CD4-positive, alpha-beta T cell (primary cell): ENCODE measurements at places on chromosomes 7 and 10.
A peak's percentile ranks its signal among the peaks of the same experiment; 100 is the strongest.

DNA sequence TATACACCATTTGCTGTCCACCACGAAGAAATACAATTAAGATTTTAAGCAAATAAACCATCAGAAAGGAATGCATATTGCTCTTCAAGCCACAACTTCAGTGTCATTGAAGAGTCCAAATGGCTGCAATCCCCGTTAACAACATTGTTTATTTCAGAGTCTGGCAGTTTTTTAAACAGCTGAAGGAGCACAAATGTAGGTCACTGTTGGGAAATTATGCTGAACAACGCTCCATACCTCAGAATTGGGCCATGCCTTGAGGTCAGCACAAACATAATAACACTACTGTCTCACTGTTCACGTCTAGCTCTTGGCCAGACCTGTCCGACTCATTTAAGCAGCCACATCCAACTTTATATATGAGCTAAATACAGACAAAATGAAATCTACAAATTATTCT is 453.9 kb upstream of the GHITM start:
- no peak overlapping the region for H3K27ac ChIP-seq
- no peaks in the 10 kb centered on the region for H3K27me3 ChIP-seq
- H3K36me3 ChIP-seq: no peaks in the 10 kb centered on the region
- DNase-seq: no peak
- H3K4me3 ChIP-seq: no peak overlapping the region
- H3K4me1 ChIP-seq: no peaks in the 10 kb centered on the region

GRCh38 chr10:24822590-24822989 is 98.9 kb upstream of the ARHGAP21 start:
- H3K4me1 ChIP-seq: peaks cover 4% of the 10 kb centered on the region
- H3K27me3 ChIP-seq: no peaks in the 10 kb centered on the region
- no peak for DNase-seq
- H3K4me3 ChIP-seq: no peak overlapping the region
- H3K27ac ChIP-seq: no peak overlapping the region

DNA sequence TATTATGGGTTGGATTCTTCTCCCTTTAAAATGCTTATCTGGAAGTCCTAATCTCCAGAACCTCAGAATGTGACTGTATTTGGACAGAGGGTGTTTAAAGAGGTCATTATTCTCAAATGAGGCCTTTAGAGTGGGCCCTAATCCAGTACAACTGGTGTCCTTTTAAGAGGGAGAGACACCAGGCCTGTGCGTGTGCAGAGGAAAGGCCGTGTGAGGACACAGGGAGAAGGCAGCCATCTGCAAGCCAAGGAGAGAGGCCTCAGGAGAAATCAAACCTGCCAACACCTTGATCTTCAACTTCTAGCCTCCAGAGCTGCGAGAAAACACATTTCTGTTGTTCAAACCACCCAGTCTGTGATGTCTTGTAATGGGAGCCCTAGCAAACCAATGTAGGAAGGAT is 235.4 kb upstream of the MYO3A start:
- no peak overlapping the region for H3K4me3 ChIP-seq
- H3K27ac ChIP-seq: no peak overlapping the region
- no peaks in the 10 kb centered on the region for H3K4me1 ChIP-seq
- H3K27me3 ChIP-seq: no peaks in the 10 kb centered on the region
- H3K36me3 ChIP-seq: no peaks in the 10 kb centered on the region
- DNase-seq: no peak

- DNase-seq: no peak
- H3K4me1 ChIP-seq: peaks cover 21% of the 10 kb centered on the region
- H3K4me3 ChIP-seq: no peak overlapping the region
- peaks cover 59% of the 10 kb centered on the region for H3K27me3 ChIP-seq
Observed at GRCh38 chr10:71216363-71216695, 4.0 kb downstream of the UNC5B start.

- no peaks in the 10 kb centered on the region for H3K27me3 ChIP-seq
- H3K36me3 ChIP-seq: peaks cover 43% of the 10 kb centered on the region
- H3K4me3 ChIP-seq: peak overlapping the region; percentile 64
- peak overlapping the region; percentile 85 for H3K27ac ChIP-seq
- peaks cover 60% of the 10 kb centered on the region for H3K4me1 ChIP-seq
Observed at GRCh38 chr7:131104596-131105293, 222.9 kb upstream of the MKLN1 start.

GRCh38 chr7:158138329-158138597 is 449.4 kb downstream of the PTPRN2 start:
- no peak for DNase-seq
- no peaks in the 10 kb centered on the region for H3K27me3 ChIP-seq
- H3K4me1 ChIP-seq: no peaks in the 10 kb centered on the region
- no peak overlapping the region for H3K27ac ChIP-seq
- H3K36me3 ChIP-seq: no peaks in the 10 kb centered on the region

DNA sequence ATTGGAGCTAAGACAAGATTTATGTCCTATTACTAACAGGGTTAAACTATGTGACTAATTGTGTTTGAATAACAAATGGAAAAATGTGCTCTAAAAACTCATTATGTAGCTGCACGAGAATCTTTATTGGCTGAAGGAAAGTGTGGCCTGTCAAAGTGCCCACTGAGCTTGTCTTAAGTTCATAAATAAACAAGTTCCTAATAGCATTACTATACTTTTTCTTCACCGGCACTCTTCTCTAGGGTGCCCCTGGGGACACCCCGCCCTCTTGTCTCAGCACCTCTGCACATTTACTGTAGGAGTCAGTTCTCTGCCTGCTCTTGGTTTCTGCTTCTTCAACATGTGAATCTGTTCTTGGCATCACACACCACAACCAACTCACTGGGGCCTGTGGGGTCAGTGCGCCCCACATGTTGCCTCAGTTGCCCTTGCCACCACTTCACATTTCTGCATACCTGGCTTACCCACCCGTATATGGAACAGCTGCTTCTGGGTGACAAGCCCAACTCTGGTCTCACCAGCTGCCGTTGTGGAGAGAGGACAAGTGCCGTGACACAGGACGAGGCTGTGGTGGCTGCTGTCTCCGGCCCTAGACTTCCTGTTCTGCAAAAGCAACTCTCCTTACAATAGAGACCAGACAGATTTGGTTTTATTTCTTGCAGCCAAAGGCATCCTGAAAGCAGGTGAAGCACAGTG is 96.3 kb upstream of the DDC start:
- H3K4me1 ChIP-seq: peaks cover 54% of the 10 kb centered on the region
- H3K27me3 ChIP-seq: no peaks in the 10 kb centered on the region
- H3K4me3 ChIP-seq: peak overlapping the region; percentile 12
- peak; percentile 29 for DNase-seq
- H3K27ac ChIP-seq: no peak overlapping the region
- no peaks in the 10 kb centered on the region for H3K36me3 ChIP-seq

DNA sequence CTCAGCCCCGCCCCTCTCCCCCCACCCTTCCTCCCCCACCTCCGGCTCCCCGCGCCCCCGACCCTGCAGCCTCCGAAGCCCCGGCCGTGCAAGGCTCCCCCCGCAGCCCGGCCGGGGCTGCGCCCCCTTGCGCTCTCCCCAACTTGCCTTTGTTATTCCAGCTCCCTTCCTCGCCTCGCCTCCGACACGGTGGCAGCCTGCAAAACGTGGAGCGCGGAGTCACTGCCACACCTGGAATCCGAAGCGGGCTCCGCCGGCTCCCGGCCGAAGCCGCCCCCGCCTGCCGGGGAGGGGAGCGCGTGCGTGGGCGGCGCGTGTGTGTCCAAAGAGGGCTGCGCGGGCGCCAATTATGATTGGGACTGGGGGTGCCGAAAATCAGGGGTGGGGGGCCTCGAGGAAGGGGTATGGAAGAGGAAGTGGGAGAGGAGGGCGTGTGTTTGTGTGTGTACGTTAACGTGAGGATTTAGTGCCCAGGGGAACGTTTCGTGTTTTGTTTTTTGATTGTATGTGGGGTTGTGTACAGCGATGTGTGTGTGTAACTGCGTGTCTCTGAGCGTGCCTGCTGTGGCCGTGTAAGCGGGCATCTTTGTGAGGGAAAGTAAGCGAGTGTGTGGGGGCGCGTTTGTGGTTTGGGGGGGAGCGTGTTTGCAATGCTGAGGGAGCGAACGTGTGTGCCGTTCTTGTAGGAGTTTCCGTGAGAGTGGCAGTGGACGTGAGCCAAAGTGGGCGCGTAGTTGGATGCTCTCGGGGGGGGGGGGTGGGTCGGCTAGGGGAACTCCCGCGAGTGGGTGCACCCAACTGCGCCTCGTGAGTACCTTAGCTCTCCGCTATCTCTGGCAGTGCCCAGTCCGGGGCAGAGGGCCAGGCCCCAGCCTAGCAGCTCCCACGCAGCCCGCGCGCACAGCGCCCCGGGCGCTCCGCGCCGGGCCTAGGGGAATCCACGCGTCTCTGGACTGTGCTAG is 1.2 kb upstream of the ZMIZ1 start:
- DNase-seq: peak; percentile 77
- peak overlapping the region; percentile 97 for H3K4me3 ChIP-seq
- no peaks in the 10 kb centered on the region for H3K36me3 ChIP-seq
- no peaks in the 10 kb centered on the region for H3K27me3 ChIP-seq
- peaks cover 64% of the 10 kb centered on the region for H3K4me1 ChIP-seq
- peak overlapping the region; percentile 44 for H3K27ac ChIP-seq

DNA sequence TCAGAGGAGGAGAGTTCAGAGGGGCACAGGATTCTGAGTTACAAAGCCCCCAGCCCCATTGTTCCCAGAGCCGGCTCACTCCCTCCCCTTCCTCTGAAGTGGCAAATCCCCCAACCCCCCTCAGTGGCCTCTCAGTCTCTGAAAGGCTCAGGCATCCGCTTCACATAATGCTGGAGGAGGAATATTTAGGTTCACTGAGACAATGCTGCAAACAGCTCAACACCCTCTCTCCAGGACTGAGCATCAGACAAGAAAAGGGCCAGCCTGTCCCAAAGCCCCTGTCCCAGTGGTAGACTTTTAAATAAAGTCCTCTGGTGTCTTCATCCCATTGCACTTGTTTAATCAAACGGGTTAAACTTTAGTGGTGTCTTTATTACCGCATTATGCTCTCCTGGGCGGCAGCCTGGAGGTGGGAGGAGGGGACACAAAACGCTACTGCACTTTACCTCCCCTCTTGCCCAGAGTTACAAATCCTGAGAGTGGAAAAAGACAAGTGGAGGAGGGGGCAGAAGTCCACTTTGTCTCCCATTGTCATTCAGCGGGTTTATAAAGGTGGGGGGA is 257.9 kb downstream of the FGFR2 start:
- H3K27me3 ChIP-seq: no peaks in the 10 kb centered on the region
- no peak overlapping the region for H3K4me3 ChIP-seq
- no peak overlapping the region for H3K27ac ChIP-seq
- H3K36me3 ChIP-seq: no peaks in the 10 kb centered on the region

GRCh38 chr10:98269435-98269912 is 1.5 kb upstream of the LOXL4 start:
- H3K27ac ChIP-seq: no peak overlapping the region
- H3K4me3 ChIP-seq: no peak overlapping the region
- no peaks in the 10 kb centered on the region for H3K36me3 ChIP-seq
- H3K27me3 ChIP-seq: peaks cover 29% of the 10 kb centered on the region

GRCh38 chr7:151468217-151469018 is 28.5 kb upstream of the CRYGN start:
- peaks cover 32% of the 10 kb centered on the region for H3K4me1 ChIP-seq
- no peak overlapping the region for H3K27ac ChIP-seq
- H3K36me3 ChIP-seq: peaks cover 62% of the 10 kb centered on the region
- H3K4me3 ChIP-seq: no peak overlapping the region
- H3K27me3 ChIP-seq: no peaks in the 10 kb centered on the region

GRCh38 chr7:81725003-81725811 is 44.6 kb downstream of the HGF start:
- DNase-seq: no peak
- H3K36me3 ChIP-seq: no peaks in the 10 kb centered on the region
- no peaks in the 10 kb centered on the region for H3K4me1 ChIP-seq
- no peak overlapping the region for H3K4me3 ChIP-seq

DNA sequence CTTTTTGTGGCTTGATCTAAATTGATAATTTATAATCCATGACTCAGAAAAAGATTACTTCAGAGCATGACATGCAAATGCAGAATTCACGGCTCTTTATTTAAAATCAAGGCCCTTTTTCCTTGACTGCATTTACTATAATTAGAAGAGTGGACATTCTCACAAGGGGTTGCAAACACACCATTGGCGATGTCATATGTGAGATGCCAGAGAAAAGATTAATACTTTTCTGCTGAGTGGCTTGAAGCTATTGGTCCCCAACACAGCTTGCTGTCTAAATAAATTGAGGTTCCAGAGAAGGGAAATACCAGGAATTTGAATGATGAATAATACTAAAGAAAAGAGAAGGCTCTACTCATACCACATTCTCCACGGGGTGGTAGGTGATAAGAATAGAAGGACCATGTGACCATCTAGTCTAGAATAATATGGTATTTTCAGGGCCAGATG is 78.7 kb upstream of the ARID5B start:
- H3K36me3 ChIP-seq: no peaks in the 10 kb centered on the region
- H3K4me1 ChIP-seq: no peaks in the 10 kb centered on the region
- H3K27ac ChIP-seq: no peak overlapping the region
- H3K4me3 ChIP-seq: no peak overlapping the region
- no peak for DNase-seq

GRCh38 chr10:109173121-109173520 is 750.2 kb downstream of the XPNPEP1 start:
- DNase-seq: no peak
- no peaks in the 10 kb centered on the region for H3K27me3 ChIP-seq
- no peaks in the 10 kb centered on the region for H3K4me1 ChIP-seq
- H3K27ac ChIP-seq: no peak overlapping the region
- H3K36me3 ChIP-seq: no peaks in the 10 kb centered on the region
- H3K4me3 ChIP-seq: no peak overlapping the region

GRCh38 chr7:136347488-136347887 is 370.3 kb upstream of the MTPN start:
- H3K4me3 ChIP-seq: no peak overlapping the region
- H3K27ac ChIP-seq: no peak overlapping the region
- no peaks in the 10 kb centered on the region for H3K27me3 ChIP-seq
- no peak for DNase-seq
- H3K4me1 ChIP-seq: no peaks in the 10 kb centered on the region

DNA sequence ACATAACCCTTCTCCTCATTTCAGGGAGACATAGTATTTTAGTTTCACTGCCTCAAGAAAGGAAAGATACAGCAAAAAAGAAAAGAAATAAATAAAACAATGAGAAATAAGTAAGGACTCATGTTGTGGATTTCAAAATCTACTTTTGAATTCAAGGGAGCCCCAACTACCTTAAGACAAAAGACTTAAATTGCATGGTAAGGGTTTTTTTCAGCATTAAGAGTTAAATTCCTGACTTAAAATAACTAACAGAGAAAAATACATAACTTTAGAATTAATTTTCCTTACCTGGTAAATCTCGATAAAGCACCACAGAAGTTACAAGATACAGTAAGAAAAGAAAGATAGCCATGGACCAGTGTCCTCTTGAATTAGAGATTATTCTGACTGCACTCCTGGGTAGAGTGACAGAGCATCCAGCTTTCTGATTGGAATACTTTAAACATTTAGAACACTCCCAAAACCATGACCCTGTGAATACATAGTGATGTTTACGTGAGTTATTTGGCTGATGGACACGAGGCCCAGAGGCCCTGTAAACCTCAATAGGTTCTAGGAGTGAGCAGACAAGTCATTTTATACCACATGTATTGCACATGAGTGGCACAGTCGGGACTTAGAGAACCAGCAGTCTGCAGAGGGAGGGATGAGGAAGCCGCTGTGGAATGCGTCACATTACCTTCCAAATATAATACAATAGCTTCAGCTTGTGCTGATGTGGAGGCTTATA is 292.5 kb upstream of the SEMA3C start:
- DNase-seq: no peak
- no peak overlapping the region for H3K4me3 ChIP-seq
- H3K36me3 ChIP-seq: no peaks in the 10 kb centered on the region
- H3K4me1 ChIP-seq: no peaks in the 10 kb centered on the region
- H3K27me3 ChIP-seq: no peaks in the 10 kb centered on the region
